ENCODE measurements at places on chromosomes 5 and 9.

- no peak for DNase-seq
These were observed 65.3 kb downstream of the CWC27 start for GRCh38 chr5:64834037-64834436.

DNA sequence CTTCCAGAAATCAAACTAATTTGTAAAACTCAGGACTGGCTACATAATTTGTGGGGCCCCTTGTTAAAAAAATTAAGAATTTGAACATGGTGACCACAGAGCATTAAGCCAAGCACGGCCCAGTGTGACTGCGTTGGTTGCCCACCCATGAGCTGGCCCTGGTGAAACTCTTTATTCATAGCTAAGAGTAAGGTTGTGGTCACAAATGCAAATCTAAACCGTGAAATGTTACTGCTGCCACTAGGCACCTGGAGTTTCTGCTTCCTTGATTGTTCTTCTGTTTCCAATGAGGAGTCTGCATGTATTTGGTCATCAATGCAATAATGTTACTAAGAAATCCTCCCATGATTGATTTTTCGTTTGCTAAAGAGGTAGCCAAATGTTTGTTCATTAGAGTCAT lies 4.2 kb downstream of the GCNT1 start:
- DNase-seq, result no peak

DNA sequence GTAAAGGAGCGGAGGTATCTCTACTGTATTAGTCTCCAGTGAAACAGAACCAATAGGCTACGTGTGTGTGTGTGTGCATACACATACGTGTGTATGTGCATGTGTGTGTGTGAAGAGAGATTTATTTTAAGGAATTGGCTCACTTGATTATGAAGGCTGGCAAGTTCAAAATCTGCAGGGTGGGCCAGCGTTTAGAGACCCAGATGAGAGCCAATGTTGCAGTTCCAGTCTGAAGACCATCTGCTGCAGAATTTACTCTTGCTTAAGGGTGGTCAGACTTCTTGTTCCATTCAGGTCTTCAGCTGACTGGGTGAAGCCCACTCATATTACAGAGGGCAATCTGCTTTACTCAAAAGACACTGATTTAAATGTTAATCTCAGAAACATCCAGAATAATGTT lies 119.2 kb downstream of the FGF18 start:
- no peak for DNase-seq

DNA sequence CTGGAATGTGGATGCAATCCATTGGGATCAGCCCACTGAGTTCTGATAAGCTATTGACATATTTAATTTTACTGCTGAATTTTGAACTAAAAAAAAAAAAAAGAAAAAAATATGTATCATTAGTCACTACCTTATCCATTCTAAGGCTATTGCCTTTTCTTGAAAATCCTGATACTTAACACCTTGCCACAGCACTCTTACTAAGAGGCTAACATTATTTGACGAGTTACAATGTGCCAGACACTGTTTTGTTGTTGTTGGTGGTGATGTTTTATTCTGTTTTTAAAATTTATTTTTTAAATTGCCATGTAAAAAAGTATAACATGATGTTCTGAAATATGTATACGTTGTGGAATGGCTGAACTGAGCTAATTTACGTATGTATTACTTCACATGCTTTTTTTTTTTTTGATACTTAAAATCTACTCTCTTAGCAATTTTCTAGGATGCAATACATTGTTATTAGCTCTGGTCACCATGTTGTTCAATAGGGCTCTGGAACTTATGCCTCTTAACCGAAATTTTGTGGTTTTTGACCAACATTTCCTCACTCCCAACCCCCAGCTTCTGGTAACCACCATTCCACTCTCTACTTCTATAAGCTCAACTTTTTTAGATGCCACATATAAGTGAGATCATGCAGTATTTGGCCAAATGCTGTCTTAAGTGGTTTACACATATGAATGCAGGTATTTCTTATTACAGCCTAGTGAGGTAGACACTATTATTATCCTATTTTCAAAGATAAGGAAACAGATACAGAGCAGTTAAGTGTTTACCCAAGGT lies 134.8 kb upstream of the PCA3 start:
- DNase-seq, result no peak

- DNase-seq, result no peak
These were observed 15.0 kb downstream of the ACSL6 start for GRCh38 chr5:131996210-131997025.

- no peak for DNase-seq
These were observed 239.2 kb downstream of the EFNA5 start for GRCh38 chr5:107431536-107431935.

DNA sequence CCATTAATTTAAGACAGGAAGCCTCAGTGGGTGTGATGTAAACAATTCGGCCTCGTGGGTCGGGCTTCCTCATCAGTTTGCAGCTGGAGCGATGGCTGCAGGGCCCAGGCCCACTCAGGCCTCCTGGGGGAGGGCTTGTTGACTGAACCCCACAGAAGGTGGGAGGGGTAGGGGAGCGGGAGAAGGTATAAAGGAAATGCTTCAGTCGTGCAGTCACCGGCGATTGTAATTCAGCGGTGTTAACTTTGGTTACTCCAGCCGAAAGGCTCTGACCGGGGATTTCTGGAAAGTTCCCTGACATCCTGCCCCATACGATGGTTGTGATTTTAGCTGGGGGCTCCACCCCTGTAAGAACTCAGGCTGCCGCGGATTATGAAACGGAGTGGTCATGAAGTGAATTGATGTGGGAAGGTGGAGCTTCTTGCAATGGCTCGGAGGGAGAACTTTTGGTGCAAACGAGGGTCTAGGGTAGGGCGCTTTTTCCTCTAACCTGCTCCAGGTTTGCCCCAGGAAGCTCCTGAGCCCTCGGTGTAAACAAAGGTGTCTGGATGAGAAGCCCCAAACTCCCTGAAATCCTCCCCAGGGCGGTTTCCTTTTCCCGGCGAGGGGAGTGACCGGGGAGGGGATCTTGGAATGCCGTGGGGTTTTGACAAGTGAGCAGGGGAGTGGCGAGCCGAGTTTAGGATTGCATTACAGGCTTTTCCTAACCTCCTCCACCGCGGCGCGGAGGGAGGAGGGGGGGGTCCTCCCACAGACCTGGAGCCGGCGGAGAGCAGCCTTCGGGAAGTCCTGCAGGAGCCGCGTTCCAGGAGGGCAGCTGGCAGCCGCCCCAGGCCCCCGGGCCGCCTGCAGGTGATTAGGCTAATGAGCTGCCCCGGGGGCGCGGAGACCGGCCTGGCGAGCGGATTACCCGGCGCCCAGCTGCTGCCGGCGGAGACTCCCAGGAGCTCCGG lies 215.5 kb downstream of the PDZD2 start:
- no peak for DNase-seq
